Activated CD4-positive, alpha-beta T cell treated with anti-CD3 and anti-CD28 coated beads for 24 hours (primary cell): ENCODE measurements at places on chromosomes 5 and 9.

DNA sequence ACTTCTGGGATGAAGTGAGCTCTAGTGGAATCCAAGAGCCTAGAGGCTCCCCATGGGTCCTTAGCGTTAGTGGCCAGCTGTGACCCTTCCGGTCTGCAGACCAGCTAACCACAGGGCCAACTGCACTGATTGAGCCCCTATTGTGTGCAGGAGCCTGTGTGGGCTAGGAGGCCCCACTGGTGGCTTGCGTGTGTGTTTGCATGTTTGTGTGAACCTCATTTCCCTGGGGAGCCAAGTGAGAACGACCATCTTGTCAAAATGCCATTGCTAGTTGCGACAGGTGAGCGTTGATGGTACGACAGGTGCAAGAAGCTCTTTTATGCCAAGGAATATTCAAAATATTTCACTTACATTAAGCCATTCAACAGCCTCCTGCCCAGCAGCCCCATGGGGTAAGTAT, 44.1 kb upstream of the ANKRD33B start:
- no peak for DNase-seq

- DNase-seq = no peak
Measured at GRCh38 chr5:77972469-77973252, 196.5 kb upstream of the TBCA start.

GRCh38 chr5:56080375-56081052, 85.8 kb upstream of the IL6ST start:
- no peak for DNase-seq

- no peak for DNase-seq
Measured at GRCh38 chr9:117464941-117465616, 50.2 kb upstream of the ASTN2 start.

DNA sequence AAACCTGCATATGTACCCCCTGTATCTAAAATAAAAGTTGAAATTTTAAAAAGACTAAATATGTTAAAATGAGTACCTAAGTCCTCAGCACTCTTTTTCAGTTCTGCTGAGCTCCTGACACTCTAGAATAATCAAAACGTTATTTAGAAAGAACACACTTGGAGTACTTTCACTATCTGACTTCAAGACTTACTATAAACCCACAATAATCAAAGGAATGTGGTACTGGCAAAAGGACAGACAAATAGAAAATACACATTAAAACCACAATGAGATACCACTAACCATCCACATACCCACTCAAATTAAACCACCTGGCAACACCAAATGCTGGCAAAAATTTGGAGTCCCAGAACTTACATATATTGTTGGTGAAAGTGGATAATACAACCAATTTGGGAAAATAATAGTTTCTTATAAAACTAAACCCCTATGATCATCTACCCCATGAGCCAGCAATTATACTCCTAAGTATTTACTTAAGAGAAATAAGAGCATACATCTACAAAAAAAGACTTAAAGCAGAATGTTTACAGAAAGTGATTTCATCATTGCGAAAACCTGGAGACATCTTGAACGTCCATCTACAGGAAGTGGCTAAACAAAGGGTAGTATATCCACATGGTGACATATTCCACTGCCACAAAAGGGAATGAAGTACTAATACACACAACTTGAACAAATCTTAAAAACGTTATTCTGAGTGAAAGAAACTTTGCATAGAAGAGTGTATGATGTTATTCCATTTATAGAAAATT, 12.8 kb upstream of the PRSS3 start:
- no peak for DNase-seq

DNA sequence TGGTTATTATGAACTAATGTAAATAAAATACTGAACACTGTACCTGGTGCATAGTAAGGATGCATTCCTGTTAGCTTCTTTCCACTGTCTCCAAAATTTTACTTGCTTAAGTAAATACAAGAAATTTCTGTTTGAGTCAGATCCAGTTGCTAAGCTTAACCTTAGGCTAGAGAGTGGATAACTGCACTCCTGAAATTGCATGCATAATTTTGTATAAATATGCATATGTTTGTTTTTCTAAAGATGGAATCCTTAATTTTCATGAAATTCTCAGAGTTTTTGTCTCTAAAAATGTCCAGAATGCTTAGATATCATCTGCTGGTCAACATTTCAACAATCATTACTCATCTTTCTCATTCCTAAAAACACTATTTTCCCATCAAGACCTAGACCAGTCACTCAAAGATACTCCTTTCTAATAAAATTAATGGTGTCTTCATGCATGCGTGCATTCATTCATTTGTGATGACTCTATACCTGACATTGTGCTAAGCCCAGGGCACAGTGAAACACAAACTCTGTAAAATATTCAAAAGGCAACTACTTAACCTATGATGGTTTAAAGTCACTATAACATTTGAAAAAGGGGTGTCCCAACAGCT, 284.8 kb downstream of the SEC61B start:
- DNase-seq = no peak

GRCh38 chr5:80156156-80156555, 99.7 kb downstream of the SERINC5 start:
- no peak for DNase-seq

DNA sequence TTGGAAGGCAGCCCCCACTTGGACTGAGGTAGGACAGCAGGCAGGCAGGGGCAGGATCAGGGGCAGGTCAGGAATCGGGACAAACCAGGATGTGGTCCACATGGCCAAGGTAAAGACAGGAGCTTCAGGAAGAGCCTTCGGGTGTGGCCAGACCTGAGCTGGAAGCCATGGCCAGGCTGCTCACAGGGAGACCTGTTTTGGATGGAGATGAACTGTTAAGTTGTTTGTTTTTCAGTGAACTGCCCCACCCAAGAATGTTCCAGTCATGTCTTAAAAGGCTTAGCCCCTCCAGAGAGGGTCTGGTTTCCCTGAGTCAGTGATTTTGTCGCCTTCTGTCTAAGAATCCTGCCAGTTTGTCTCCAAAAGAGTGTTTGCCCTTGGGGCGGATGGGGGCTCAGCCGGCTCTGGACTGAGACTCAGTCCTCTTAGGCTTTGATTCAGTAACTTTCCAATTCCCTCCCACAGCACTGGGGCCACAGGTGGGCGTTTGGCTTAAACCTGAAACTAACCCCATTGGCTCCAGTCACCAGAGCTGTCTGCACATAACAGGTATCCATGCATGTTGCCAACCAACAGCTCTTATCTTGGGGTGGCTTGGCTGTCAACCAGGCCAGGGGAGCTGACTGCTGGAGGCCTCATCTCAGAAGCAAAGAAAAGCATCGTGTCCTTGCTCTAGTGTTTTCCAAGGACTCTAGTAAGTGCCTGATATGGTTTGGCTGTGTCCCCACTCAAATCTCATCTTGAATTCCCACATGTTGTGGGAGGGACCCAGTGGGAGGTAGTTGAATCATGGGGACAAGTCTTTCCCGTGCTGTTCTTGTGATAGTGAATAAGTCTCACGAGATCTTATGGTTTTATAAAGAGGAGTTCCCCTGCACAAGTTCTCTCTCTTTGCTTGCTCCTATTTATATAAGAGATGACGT, 11.3 kb upstream of the ANKH start:
- no peak for DNase-seq

GRCh38 chr9:93123561-93124283, 10.3 kb downstream of the NINJ1 start:
- DNase-seq = no peak

DNA sequence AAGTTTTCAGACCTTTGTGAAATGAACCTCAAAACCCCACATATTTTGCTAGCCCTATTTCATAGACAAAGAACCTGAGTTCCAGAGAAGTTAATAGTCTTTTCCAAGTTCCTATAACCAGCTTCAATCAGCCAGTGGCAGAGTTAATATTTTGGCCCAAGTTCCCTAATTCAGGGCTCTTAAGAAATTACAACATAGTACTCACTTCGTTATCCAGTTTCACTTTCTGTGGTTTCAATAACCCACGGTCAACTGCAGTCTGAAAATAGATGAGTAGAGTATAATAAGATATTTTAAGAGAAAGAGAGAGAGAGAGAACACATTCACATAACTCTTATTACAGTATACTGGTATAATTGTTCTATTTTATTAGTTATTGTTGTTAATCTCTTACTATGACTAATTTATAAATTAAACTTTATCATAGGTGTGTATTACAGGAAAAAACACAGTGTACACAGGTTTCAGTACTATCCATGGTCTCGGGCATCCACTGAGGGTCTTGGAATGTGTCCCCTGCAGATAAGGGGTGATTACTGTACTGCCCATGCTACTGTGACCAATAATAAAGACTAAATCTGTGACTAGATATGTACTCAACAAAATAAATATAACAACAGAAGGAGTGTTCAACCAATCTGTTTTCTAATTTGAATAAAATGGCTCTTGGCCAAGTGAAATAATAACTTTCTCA, 9.3 kb upstream of the MYOT start:
- no peak for DNase-seq
